ENCODE measurements at places on chromosomes 3 and 15.

GRCh38 chr3:174413062-174413912 is 445.8 kb upstream of the NAALADL2 start:
- no peak for DNase-seq

GRCh38 chr15:36960179-36960946 is 140.0 kb downstream of the MEIS2 start:
- DNase-seq: no peak

DNA sequence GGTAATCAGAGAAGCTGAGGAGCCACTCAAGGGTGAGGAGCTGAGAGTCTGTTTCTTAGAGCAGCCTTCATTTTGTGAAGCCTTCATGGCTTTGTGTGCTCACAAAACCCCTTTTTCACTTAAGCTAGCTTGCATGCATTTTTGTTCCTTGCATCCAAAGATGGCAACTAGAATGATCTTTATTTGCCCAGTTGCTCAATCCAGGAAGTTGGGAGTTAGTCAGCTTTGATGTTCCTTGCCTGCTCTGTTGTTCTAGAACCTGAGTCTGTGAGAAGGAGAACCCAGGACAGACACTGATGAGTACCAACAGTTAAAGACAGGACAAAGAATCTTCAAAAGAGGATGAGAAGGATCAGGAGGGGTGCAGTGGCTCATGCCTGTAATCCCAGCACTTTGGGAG is 81.8 kb downstream of the IL20RB start:
- DNase-seq: no peak

DNA sequence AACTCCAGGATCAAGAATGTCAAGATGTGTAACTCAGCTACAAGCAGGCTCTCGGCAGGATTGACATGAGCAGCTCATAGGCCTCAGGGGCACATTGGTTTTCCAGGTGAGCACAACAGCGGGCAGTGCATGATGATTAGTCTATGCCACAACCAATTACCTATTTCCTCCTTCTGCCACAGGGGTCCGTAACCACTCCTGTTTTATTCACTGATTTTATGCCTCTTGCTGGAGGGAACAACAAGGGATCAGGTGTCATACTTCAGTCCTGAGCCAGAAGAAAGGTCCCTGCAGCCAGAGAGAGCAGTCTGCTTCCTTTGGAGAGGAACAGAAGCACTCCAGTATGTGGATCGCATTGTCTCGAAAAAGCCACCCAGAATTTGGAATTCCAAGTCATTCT is 35.1 kb upstream of the PTPRG start:
- DNase-seq: no peak

DNA sequence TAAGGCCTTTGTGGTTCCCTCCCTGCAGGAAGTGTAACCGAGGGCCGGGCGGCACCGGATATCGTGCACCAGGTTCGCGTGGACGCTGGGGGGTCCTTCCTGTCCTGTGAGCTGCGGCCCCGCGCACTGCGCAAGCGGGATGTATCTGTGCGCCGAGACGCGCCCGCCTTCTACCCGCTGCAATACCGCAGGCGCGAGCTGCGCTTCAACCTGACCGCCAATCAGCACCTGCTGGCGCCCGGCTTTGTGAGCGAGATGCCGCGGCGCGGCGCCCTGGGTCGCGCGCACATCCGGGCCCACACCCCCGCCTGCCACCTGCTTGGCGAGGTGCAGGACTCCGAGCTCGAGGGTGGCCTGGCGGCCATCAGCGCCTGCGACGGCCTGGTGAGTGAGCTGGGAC is 35.9 kb downstream of the SAXO2 start:
- DNase-seq: no peak

DNA sequence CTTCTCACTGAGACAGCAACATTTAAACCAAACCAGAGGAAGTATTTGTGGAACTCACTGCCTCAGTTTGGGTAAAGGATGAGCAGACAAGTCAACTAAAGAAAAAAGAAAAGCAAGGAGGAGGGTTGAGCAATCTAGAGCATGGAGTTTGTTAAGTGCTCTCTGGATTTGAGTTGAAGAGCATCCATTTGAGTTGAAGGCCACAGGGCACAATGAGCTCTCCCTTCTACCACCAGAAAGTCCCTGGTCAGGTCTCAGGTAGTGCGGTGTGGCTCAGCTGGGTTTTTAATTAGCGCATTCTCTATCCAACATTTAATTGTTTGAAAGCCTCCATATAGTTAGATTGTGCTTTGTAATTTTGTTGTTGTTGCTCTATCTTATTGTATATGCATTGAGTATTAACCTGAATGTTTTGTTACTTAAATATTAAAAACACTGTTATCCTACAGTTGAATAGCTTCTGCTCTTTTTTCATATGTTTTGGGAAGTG is 23.3 kb downstream of the CLDN18 start:
- DNase-seq: no peak

DNA sequence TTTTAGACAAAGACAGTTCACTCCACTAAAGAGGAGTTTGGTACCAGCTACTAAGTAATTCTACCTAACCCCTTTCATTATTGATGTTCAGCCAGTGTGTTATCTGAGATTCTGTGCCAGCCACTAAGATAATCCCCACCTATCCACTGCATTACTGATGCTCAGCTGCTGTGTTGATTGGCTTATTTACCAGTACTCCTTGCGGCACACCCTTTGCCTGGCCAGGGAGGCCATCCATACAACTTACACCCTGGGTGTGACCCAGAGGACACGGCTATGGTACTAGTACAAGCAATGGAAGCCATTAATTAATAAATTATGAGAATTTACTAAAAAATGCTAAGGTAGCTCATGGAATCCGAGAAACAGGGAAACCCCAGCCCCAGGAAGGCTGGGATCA is 290.7 kb upstream of the CTNNB1 start:
- DNase-seq: no peak

GRCh38 chr3:130934442-130935089 is 40.7 kb downstream of the ATP2C1 start:
- no peak for DNase-seq

DNA sequence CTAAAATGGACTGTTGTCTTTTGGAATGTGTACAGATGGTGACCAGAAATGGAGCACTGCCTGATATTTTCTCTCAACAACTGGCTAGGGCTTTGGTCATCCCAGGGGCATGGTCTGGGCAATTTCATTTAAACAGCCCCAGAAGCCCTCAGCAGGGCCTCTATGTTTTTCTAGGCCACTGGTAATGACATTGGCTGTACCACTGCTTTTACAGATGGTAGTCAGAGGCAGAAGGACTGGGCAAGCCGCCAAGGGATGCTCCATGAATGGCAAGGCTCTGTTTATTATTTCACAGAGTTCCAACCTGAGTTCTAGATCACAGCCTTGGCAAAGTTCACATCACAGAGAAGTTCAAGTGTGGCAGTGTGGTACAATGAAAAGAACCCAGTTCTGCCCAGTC is 37.0 kb upstream of the LMCD1 start:
- no peak for DNase-seq

DNA sequence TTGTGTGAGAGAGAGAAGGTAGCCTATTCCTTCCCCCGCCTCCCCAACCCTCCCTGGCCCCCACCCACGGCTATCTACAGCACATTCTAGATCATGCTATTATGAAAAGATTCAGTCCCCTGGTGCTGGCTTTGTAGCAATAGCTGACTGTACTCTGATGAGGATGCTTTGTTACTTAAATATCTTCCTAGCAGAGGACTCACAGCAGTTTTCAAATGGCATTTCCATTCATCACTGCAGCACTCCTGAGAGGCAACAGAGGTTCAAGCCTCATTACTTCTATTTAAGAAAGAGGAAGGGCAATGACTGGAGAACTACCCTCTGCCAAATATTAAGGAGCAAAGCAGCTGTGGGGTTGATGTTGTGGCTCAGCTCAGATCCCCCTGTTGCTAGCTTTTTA is 61.0 kb downstream of the LRRN1 start:
- DNase-seq: no peak
